ENCODE measurements at places on chromosomes 7 and 10. TPM values are rescaled to one million over a fixed set of nuclear protein-coding genes. Genes with fewer than 3 reads are reported as not detected.

The DEPP1 gene
- 47.3 TPM for total RNA-seq

GRCh38 chr7:129375141-129375938 is 58.9 kb upstream of the STRIP2 start:
- no peak for DNase-seq

- no peak for DNase-seq
These were observed 47.1 kb upstream of the PDSS1 start for GRCh38 chr10:26650406-26650805.

DNA sequence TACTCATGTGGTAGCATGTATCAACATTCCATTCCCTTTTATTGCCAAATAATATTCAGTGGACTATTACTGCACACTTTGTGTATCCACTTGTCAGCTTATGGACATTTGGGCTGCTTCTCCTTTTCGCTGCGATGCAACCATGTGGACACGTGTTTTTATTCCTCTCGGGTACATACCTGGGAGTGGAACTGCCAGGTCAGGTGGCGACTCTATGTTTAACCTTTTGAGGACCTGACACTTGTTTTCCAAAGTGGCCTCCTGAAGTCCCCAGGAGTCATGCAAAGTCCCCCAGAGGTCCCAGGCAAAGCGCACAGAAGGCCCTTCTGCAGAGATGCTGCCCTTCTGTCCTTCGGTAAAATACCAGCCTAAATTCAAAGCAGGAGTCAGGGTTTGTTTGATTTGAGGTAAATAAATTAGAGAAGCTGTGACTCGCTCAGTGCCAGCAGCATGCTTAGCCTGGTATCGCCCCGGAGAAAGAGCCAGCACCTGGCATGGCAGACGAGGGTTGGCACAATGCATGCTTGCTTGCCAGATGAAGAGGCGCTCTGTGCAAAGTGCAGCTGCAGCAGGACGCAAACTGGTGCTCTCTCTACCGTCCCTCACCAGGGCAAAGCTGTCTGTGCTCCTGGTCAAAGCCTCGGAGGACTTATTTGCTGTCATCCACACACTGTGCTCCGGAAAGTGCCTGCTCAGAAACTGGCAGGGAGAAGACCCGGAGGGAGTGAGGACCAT is 37.8 kb downstream of the HIPK2 start:
- DNase-seq, result no peak

- DNase-seq, result no peak
These were observed 259.3 kb upstream of the TCERG1L start for GRCh38 chr10:131570716-131571307.

GRCh38 chr7:51312951-51313737 is 3.5 kb downstream of the COBL start:
- DNase-seq, result no peak

GRCh38 chr10:119409906-119410305 is 132.6 kb downstream of the RGS10 start:
- DNase-seq, result no peak

- DNase-seq, result no peak
These were observed 53.8 kb downstream of the WDR37 start for GRCh38 chr10:1109795-1110673.

GRCh38 chr7:48466713-48467112 is 295.5 kb downstream of the ABCA13 start:
- DNase-seq, result no peak

- DNase-seq, result no peak
These were observed 100.1 kb upstream of the FGFR2 start for GRCh38 chr10:121698336-121698735.
